Stomach (tissue), 19 donors: ENCODE measurements at places on chromosomes 6 and 20. TPM values are rescaled to one million over a fixed set of nuclear protein-coding genes. Genes with fewer than 3 reads are reported as not detected.

The ZSCAN16 gene
- 3.8 TPM for total RNA-seq

- DNase-seq = no peak
These were observed 199.2 kb downstream of the ZFAND3 start for GRCh38 chr6:38018755-38019165.

- no peak for DNase-seq
These were observed 87.0 kb downstream of the FAM217A start for GRCh38 chr6:3991941-3992340.

DNA sequence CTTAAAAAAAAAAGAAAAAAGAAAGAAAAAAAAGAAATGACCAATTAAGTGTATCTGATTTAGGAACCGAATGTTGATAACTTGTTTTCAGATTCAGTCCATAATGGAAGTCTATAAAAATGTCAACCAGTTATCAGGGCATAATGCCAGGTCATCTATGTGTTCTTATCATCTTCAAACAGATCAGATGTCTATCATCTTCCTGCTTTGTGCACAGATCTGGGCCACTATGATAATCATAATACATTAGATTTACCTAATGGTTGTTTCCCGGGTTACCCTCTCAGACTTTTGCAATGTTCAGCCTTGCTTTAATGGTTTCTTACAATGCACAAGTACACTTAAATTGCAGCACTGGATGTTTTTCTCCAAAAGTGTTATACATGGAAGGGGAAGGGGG lies 100.6 kb downstream of the NKAIN2 start:
- no peak for DNase-seq

DNA sequence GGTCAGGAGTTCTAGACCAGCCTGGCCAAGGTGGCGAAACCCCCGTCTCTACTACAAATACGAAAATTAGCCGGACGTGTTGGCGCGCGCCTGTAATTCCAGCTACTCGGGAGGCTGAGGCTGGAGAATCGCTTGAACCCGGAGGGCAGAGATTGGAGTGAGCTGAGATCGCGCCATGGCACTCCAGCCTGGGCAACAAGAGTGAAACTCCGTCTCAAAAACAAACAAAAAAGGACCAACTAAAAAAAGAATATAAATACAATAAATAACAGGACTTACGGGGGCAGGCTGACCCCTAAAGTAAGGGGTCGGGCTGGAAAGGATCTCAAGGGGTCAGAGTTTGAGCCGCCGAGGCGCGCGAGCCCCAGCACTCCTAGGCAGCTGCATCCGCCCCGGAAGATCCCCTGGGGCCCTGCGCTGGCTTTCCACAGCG lies 509 bp upstream of the TPD52L2 start:
- no peak for DNase-seq

DNA sequence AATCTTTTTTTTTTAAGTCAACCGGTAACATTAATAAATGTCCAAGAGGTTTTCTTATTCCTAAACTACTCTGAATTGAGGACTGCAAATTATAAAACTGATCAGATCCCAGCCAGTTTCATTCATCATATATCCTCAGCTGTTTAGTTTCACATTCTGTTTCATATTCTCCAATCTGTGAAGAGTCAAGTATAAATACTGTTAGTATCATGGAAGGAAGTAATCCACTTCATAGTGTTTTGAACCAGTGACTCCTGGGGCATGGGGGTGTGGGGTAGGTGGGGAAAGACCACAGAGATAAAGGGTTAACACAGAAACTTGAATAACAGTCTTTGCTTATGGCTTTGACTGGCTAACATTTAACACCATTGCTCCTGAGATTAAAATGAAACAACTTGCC lies 69.9 kb downstream of the FYN start:
- no peak for DNase-seq

- no peak for DNase-seq
These were observed 1.0 kb upstream of the TOMM34 start for GRCh38 chr20:44961011-44961869.

GRCh38 chr6:106801256-106801655 lies 171.9 kb downstream of the QRSL1 start:
- no peak for DNase-seq

The ACOT13 gene
- total RNA-seq = 5.0 TPM

The IRF4 gene
- total RNA-seq = 5.3 TPM

DNA sequence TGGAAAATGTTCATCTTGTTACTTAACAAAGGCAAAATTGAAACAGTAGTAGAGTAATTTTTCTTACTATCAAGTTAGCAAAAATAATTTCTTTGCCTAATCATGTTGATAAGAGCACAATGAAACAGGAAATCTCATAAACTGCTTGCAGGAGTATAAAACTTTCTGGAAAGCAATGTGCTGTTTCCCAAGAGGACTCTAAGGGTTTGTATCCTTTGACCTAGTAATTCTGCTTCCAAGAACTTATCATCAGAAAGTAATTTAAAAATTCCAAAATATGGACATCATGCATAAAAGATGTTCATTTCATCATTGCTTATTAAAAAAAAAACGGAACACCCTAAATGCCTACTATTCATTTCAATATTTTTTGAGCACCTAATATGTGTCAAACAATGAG lies 46.1 kb upstream of the TNFAIP3 start:
- DNase-seq = peak; percentile 54

GRCh38 chr6:10478187-10479040 lies 42.7 kb upstream of the GCNT2 start:
- DNase-seq = no peak

- DNase-seq = no peak
These were observed 319.1 kb upstream of the QKI start for GRCh38 chr6:163095401-163095800.

The DIDO1 gene
- total RNA-seq = 94.1 TPM
